ENCODE measurements at places on chromosomes 5 and 9. TPM values are rescaled to one million over a fixed set of nuclear protein-coding genes. Genes with fewer than 3 reads are reported as not detected.
A peak's percentile ranks its signal among the peaks of the same experiment; 100 is the strongest.

DNA sequence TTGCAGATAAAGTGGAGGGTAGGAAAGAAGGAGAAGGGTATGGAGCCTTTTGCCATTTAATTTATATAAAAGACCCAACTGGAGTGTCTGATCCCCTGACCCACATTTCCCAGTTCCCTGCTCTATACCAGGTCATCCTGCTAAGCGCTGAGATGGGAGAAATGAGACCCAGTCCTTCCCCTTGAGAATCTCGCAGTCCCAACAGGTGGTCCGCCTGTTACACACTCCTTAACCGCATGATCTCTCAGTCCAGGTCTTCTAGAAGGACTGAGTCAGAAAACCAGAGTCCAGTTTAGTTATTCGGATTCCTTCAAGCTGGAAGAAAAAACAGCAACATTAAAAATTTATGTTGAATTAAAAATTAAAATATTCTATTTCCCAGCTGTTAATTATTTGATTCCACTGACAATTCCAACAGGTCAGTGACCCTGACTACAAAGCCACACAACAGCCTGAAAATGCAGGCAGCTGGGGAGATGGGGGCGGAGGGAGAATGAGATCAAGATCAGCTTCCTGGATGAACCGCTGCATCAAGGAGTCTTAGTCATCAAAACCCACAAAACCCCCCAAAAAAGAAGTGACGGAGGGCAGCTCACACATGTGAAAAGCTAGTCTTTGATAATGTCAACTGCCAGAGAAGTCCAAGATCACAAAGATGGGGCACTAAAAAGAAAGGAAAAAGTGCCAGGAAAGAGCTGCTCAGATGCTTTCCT is 44.0 kb downstream of the GGTA1 start:
- no peaks in the 10 kb centered on the region for H3K36me3 ChIP-seq
- H3K4me3 ChIP-seq, result no peak overlapping the region
- DNase-seq, result no peak
- no peak overlapping the region for H3K27ac ChIP-seq
- no peaks in the 10 kb centered on the region for H3K4me1 ChIP-seq

DNA sequence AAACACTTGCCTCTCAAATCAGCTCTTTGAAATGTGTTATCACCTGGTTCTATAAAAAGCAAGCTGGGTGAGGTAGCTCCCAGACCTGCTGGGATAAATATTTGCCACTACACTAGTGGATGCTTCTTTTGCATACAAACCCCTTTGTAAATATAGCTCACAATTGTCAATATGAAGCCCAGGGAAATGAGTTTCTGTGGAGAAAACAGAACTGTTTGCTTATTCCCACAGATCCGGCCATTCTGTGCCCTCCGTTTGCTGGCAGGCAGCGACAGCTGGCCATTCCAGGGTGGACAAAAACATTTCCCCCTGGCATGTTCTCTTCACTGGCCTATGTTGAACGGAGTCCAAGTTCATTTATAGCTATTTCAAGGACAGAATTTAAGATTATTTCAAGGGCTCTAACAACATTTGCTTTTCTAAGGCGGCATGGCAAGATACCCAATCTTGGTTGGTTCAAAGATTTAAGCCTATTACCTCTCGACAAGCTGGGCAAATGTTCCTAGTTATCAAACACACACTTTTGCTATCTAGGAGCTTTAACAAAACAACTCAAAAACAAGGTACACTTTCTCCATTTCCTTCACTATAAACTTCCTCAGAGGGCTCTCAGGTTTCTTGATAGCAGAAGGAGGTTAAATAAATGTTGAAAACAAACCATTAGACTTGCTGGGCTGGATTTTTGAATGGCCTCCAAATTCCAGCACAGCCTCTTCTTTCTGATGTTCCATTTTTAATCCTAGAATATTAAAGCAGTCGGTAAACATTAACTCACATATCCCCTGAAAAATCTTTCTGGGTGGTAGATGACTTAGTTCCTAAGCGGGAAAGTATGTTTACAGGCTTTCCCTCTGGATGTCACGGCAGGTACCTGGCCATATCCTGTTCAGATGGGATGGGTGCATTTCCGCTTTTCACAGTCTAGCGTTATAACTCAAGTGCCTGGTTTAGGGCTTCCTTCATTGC is 332.3 kb downstream of the PLK2 start:
- no peaks in the 10 kb centered on the region for H3K4me1 ChIP-seq
- no peak overlapping the region for H3K4me3 ChIP-seq
- H3K27me3 ChIP-seq, result no peaks in the 10 kb centered on the region
- DNase-seq, result no peak
- H3K36me3 ChIP-seq, result no peaks in the 10 kb centered on the region

Gene HMCN2
- 25.8 TPM for polyA plus RNA-seq

- DNase-seq, result peak; percentile 78
- no peak overlapping the region for H3K27ac ChIP-seq
- no peak overlapping the region for H3K4me3 ChIP-seq
- no peaks in the 10 kb centered on the region for H3K27me3 ChIP-seq
- no peaks in the 10 kb centered on the region for H3K36me3 ChIP-seq
- peaks cover 9% of the 10 kb centered on the region for H3K4me1 ChIP-seq
Measured at GRCh38 chr5:113059232-113060040, 82.8 kb downstream of the DCP2 start.

DNA sequence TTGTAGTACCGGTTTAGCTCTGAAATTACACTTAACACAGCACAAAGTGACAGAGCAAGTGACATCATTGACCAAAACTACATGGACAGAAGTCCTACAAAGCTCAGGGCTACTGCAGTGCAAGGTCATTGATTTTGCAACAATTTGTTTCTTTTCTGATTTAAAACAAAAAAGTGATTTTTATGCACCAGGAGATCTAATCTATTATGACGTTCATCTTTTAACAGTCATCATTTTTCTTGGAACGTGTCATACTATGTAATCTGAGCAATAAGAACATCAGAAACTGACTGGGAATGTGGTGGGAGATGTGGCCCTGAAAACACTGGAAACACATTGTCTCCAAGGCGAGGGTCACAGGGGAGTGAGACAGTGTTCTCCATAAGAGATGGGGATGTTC is 17.4 kb upstream of the ZFAND5 start:
- no peak overlapping the region for H3K4me3 ChIP-seq
- H3K4me1 ChIP-seq, result no peaks in the 10 kb centered on the region
- H3K36me3 ChIP-seq, result no peaks in the 10 kb centered on the region
- no peaks in the 10 kb centered on the region for H3K27me3 ChIP-seq
- H3K27ac ChIP-seq, result peak overlapping the region; percentile 60
- peak; percentile 31 for DNase-seq

DNA sequence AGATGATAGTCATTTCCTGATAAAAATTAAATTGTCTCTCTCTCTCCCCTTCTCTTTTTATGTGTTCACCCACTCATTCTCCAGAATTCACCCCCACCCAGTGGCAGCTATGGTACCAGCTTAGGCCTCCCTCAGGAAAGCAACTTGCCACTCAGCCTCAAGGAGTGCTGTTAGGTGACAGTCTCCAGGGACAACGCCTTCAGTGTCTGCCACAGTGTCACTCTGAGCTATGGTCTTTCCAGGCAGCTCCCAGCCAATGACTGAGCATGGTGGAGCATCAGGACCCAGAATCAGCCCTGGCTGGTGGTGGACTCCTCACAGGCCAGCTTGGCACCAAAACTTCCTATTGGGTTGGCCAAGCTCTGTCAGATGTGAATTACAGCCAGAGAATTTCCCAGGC is 140.9 kb upstream of the PIK3R1 start:
- no peaks in the 10 kb centered on the region for H3K36me3 ChIP-seq
- no peak for DNase-seq
- no peak overlapping the region for H3K27ac ChIP-seq
- no peak overlapping the region for H3K4me3 ChIP-seq
- no peaks in the 10 kb centered on the region for H3K27me3 ChIP-seq

Gene ADCY2
- polyA plus RNA-seq, result 4.0 TPM

Gene CCDC183
- 0.60 TPM for polyA plus RNA-seq
